ENCODE measurements at places on chromosomes 4 and X.

GRCh38 chr4:49516796-49517195, 530.7 kb downstream of the CWH43 start:
- DNase-seq: no peak

DNA sequence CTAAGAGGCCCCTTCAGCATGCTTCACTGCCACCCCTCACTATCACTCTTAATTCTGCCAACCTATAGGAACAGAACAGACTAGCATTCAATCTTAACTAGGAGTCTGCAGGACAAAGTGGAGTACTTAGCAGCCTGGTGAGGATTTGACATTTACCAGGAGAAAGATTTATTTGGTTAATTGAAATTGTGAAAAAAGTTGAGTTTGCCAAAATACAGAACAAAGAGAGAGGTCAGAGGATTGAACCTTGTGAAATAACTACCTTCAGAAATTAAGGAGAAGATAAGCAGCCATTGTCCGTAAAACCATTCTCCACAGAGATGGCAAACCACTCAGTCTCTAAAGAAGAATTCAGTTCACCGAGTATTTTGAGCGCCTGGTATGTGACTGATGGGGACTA, 41.8 kb upstream of the IQCM start:
- DNase-seq: no peak

DNA sequence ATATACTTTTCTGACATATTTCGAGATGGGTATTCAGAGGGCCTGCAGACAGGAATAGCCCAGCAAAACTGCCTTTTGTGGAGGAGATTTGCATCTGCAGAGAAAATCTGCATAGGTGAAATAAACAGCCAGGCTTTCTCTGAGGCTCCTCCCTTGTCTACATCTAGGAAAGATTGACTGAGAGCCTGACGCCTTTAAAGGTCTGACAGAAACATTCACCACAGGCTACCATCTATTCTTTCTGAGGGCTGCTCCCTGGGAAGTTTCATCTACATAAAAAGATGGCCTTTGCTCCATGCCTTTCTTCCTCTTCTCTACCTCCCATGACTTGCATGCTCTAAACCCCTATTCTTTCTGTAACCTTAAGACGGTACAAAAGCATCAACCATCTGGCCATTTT, 55.0 kb upstream of the AP1S2 start:
- no peak for DNase-seq

DNA sequence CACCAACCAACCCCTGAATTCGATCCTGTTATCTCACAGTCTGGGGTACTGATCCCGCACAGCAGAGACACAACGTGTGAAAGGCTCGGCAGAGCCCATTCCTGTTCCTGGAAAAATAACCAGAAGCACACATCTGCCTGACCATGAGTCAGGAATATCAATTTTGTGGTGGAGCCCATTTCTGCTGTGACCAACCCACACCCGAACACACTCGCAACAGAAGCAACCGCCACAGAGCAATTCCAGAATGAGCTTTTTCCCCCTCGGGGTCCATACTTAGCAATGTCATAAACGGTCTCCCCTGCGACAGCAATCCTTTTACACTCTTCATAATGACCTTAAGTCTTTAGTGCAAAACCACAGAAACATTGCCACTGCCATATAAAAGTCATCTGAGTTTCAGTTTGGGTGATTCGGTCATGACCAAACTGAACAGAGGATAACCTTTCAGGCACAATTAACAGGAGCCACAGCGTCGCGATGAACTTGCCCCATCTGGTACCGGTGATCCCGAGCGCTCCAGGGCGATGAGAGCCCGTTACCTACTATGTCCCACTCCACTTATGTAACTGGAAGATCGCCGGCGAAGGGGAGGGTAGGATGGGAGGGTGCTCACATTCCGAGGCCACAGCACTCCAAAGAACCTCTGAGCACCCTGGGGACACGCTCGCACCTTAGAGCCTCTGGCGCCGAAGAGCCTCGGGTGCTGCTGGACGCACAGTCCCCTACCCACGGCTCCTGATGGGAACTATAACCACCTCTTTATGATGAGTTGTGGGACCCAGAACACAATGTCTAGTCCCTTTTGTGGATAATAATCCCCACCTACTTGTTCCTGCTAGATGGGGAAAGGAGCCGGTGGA, 1.1 kb downstream of the MECP2 start:
- DNase-seq: no peak

DNA sequence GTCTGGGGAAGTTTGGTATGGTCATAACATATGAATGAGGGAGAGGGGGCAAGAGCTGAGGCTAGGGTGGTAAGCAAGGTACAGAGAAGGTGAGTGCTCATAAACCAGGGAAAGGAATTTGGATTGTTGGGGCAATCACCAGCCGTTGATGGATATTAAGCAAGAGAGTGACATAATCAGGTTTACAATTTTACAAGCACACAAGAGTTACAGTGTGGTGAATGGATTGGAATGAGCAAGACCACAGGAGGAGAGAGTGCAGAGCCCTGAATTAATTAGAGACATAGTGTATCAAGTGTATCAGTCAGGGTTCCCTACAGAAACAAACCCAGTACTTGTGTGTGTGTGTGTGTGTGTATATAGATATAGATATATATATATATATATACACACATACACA, 18.7 kb upstream of the FMR1NB start:
- DNase-seq: no peak

- no peak for DNase-seq
These were observed 895.5 kb upstream of the EPHA5 start for GRCh38 chr4:66565801-66566200.

DNA sequence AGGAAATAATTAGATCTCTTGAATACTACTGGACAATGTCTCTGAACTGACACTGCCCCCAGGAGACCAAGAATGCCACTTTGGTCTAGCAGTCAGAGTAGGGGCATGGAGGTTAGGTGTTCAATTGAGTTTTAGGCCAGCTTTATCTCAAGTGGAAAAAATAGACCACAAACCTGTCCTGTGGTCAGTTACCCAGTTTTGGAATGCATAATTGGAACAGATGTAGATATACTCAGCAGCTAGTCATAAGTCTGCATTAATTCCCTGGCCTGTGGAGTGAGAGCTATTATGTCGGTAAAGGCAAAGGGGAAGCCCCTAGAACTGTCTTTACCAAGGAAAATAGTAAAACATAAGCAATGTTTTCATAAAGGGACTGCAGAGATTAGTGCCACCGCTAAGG, 587.7 kb downstream of the GLUD2 start:
- no peak for DNase-seq

GRCh38 chr4:15956179-15956850, 6.7 kb downstream of the FGFBP2 start:
- DNase-seq: peak; percentile 82

GRCh38 chrX:118554511-118554910, 58.9 kb downstream of the DOCK11 start:
- no peak for DNase-seq

DNA sequence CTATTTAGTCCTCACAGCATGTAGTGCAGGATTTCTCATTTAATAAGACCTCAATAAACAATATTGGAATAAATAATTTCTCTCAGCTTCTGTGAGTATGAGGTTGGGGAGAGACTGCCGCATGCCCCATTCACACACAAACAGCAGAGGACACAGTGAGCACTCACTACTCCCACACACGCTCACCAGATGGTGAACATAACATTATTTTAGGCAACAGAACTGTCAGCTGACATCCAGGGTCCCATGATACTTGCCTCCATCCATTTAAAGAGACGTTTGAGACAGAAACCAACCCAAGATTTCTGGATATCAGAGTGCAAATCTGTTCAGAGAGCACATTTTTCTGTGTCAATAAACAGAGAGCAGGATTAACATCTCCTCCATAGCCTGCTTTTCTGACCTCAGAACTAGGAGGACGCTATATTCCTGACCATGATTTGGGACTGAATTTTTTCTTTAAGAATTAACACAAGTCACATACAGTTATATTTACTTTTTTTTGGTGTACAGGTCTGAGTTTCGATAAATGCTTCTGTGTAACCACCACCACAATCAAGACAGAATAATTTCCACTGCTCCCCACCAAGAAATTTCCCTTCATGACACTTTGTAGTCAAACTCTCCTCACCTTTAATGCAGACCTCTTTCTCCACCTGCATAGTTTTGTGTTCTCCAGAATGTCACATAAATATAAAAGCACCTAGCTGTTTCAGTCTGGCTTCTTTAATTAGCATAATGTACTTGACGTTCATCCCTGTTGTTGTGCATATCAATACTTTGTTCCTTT, 16.7 kb downstream of the GPRIN3 start:
- DNase-seq: no peak

DNA sequence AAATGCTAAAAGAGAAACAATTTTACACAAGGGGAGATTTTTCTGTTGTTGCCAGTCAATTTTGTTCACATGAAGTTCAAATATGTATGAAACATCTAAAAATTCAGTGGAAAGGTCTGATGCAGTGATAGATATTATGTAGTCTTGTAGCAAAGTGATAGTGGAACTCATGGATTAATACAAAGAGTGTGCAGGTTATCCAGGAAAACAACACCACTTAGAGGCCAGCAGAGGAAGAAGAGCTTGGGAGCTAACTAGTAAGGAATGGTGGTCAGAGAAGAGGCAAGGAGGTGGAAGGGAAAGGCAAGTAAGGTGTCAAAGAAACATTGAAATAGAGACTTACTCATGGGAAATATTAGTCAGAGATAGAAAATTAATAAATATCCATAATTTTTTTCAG, 395.6 kb downstream of the MAPK10 start:
- DNase-seq: no peak

DNA sequence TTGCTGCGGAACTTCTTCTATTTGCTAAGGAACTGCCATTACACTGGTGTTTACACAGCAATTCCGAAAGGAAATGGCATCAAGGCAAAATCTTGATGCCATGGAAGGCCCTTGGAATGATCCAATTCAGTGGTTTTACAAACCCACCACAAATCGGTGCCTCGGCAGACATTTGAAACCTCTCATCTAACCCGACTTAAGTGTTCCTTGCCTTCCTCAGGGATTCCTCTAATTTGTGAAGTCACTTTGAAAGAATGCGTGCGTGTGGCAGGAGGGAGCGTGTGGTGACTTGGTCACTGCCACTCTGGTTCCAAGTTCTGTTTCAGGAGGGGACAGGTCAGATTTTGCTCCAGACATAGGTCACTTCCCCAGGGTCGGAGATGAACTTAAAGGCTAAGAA, 4.8 kb downstream of the NOP14 start:
- DNase-seq: no peak

GRCh38 chrX:30615229-30615628, 37.7 kb upstream of the TASL start:
- DNase-seq: no peak

- no peak for DNase-seq
These were observed 119.4 kb upstream of the FAM9B start for GRCh38 chrX:9153300-9153699.

- DNase-seq: no peak
These were observed 1.6 kb downstream of the RCHY1 start for GRCh38 chr4:75512386-75513211.

DNA sequence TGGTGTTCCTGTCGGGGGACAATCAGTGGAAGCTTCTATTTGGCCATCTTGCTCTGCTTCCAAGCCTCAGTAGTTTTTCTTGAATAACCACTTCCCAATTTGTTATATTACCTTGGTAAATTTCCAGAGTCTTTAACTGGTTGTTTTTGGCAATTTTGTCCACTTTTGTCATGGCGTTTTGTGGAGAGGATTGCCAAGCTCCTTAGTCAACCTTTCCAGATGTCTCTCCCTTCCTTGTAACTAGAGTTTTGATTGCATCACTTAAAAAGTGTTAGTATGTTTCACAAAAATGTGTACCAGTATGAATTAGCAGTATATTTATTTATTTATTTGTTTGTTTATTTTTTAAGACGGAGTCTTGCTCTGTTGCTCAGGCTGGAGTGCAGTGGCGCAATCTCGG, 15.8 kb upstream of the UXT start:
- DNase-seq: no peak

DNA sequence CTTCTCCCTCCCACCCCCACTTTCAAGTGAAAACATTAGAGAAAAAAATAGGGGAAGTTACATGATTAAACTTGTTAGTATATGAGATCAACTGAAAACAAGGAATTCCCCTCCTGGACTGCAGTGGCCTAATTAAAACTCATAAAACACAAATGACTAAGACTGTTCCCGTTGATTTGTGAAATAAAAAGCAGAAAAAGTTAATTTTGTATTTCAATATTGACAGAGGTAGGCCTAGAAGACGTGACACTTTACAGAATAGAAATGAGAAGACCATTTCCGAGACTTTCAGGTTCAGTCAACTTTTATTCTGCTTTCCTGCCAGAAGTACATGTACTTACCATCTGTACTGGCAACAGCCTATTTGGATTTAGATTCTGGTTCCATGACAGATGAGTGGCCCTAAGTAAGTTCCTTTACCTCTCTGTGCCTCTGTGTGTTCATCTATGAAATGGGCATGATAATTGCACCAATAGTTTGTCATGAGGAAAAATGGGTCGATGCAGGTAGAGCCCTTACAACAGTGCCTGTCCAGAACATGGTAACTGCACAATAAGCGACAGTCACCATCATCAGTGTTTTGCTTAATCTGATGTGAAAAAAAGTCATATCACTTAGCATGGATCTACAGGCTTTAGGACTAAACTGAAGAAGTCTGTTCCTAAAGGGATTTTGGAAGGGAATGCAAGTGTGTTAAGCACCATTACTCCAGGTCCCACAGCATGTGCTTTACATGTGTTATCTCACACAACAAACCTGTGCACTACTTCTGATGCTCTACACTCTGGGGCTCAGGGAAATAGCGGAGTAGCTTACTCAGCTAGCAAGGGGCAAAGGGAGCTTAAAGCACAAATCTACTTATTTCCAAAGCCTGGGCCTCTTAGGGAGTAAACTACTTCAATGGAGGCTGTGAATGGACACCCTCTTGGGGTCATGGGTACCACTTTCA, 562.3 kb upstream of the DIPK2B start:
- DNase-seq: no peak

DNA sequence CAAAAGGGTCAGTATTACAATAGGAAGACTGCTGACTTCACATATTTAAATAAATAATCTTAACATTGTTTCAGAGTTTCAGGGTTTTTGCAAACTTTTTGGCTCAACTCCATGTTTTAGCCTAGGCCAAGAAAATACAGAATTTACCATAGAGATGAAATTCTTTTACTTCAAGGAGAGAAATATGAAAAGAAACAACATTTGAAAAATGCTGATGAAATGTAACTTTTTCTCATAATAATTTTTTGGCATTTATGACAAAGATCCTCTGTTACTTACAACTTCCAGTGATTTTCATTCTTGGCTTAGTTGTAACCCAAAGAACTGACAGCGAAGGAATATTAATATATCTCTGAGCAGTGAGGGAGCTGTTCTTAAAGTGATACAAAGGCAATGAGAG, 316.1 kb upstream of the EMCN start:
- no peak for DNase-seq

- DNase-seq: no peak
These were observed 600.5 kb upstream of the SLIT2 start for GRCh38 chr4:19650903-19651864.

DNA sequence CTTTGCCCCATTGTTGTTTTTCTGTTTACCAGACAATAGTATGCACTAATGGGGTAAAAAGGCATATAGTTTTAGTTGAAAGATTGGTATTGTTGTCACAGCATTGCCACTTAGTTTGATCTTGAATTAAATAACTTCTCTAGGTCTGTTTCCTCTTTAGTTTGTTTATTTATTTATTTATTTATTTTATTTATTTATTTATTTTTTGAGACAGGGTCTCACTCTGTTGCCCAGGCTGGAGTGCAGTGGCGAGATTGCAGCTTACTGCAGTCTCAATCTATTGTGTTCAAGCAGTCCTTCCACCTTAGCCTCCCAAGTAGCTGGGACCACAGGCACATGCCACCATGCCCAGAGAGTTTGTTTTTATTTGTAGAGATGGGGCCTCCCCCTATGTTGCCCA, 138.6 kb downstream of the KDM6A start:
- DNase-seq: no peak

GRCh38 chrX:24999511-24999910, 16.3 kb downstream of the ARX start:
- DNase-seq: no peak

GRCh38 chrX:81377329-81377728, 175.4 kb downstream of the SH3BGRL start:
- no peak for DNase-seq
